ENCODE measurements at places on chromosomes 1 and 21. TPM values are rescaled to one million over a fixed set of nuclear protein-coding genes. Genes with fewer than 3 reads are reported as not detected.

The VHLL gene
- total RNA-seq = not detected

The RGL1 gene
- total RNA-seq = 2.4 TPM

The RAB42 gene
- 13.6 TPM for total RNA-seq

The RXRG gene
- total RNA-seq = not detected

The SELENBP1 gene
- total RNA-seq = 20.0 TPM

The NBL1 gene
- 9.7 TPM for total RNA-seq

The RSPH1 gene
- total RNA-seq = not detected

The FAAH gene
- 47.3 TPM for total RNA-seq

The SERINC2 gene
- 31.4 TPM for total RNA-seq

The EPHX1 gene
- 80.0 TPM for total RNA-seq

The ZNF697 gene
- 18.3 TPM for total RNA-seq

The C1QA gene
- not detected for total RNA-seq

The C1orf105 gene
- total RNA-seq = not detected

The PAX7 gene
- total RNA-seq = not detected

The SKI gene
- total RNA-seq = 87.6 TPM

The AMY2B gene
- total RNA-seq = 2.1 TPM

The MNDA gene
- total RNA-seq = not detected

All from H1 (cell line).